ENCODE measurements at places on chromosomes 4 and X.

DNA sequence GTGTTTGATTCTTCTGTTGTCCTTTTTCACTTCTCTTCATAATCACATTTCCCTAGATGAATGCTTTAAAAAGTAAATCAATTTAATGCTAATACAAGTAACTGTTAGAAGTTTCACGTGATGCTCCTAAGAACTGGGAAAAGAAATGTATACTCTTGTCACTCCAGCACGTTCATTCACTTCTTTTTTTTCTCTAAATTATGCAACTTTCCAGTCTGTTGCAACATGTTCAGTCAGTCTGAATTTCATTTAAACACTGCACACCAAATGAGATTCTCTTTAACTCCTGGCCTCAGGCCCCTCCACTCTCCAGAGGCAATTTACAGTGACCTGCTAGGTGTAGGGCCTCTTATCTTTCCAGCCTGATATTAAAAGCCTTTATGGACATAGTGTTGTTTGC lies 321.9 kb downstream of the HS3ST1 start:
- no peak for DNase-seq

GRCh38 chrX:74179071-74179470 lies 124.9 kb upstream of the ZCCHC13 start:
- no peak for DNase-seq

- no peak for DNase-seq
Observed at GRCh38 chrX:150200820-150201287, 162.3 kb upstream of the MAMLD1 start.

DNA sequence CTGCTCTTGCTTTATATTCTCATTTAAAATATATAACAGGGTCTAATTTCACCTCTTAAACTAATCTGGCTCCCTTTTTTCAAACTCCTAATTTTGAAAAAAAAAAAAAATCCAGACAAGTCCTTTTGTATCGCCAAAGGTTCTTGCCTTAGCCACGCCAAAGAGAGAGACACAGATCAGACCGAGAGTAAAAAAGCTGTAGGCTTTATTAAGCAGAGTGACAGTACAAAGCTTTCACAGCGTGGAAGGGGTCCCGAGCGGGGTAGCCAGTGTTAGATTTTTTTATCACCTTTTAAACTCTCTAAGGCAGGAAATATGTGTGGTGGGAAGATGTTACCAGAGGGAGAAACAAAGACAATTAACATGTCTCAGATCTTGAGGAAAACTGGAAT lies 54.1 kb downstream of the PAGE2 start:
- no peak for DNase-seq

DNA sequence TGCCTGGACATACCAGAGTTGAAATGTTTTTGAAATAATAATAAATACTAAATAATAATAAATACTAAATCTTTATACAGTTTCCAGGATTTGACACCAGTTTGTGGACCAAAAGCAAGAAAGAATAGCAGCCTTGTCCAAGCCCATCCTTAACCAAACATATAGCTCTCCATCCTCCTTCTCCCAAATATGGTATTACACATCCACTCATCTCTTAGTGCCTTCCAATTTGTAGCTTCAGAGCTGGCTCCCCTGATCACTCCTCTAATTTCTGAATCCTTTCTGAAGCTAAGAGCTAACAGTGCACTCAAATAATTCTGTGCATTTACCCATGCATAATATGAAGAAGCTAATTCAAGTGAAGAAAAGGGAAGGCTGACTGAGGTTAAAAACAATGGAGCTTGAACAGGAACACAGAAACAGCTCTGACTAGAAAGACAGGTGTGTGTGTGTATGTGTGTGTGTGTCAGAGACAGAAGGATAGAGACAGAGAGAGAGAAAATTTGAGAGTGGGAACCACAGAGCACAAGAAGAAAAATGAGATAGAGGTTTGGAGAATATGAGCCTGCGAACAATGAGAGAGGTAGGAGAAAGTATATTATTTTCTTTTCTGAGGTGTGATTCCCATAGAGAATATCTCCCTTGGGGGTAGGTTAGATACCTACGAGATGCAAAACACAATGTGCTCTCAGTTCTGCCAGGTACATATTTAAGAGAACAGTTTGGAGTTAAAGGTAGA lies 123.5 kb downstream of the CAMK2D start:
- no peak for DNase-seq

DNA sequence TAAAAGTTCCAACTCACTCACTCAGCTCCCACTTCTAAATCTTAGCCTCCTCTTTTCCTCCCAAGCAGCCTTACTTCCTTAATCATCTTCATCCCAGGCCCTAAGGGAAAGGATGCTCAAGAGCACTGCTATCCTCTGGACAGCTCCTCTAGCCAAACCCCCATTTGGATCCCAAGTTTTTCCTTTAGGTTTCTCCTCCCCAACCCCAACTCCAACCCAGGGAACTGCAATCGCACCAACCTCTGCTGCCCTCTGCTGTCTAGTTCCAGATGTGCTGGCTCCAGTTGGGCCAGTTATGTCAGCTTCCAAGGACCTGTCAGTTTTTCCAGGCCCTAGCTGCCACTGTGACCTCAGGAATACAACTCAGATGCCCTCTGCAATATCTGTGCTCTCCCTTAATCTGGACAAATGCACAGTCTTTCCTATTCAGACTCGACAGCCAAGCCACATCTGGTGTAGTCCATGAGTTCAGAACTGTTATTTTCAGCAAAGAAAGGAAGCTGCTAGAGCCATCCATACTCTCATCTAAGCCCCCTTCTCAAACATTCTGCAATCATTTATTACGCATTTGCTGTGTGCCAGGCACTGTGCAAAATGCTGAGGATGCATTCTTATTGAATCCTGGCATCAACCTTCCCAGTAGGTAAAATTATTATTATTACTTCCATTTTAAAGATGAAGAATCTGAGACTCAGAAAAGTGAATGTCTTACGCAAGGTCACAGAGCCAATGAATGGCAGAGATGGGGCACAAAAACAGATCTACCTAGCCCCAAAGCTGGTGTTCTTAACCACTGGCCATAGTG lies 12.3 kb upstream of the XPNPEP2 start:
- peak; percentile 44 for DNase-seq

GRCh38 chr4:108840426-108840975 lies 77.6 kb upstream of the ETNPPL start:
- no peak for DNase-seq

DNA sequence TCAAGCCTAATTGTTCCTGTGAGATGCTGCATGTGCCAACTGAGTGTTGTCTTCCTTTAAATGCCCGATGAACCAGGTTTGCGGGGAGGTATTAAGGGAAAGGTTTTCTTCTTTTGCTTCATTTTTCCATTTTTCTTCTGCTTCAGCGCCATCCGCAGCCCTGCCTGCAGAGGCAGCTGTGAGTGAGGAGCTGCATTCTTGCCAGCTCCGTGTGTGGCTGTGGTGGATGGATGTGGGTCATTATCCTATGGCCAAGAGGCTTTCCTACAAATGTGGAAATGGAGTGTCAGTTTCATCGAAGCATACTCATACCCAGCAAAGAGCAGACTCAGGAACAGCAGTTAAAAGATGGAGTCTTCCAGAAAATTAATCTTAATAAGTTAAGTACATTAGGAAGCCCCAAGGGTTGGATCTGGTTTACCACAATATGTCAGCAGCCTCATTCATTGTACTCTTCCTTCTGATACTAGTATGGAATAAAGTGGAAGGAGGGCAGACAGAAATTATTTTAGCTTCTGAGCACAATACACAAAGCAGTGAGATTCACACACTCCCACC lies 37.6 kb downstream of the TNIP3 start:
- DNase-seq = no peak

GRCh38 chr4:30721185-30722091 lies 1.3 kb downstream of the PCDH7 start:
- DNase-seq = no peak

DNA sequence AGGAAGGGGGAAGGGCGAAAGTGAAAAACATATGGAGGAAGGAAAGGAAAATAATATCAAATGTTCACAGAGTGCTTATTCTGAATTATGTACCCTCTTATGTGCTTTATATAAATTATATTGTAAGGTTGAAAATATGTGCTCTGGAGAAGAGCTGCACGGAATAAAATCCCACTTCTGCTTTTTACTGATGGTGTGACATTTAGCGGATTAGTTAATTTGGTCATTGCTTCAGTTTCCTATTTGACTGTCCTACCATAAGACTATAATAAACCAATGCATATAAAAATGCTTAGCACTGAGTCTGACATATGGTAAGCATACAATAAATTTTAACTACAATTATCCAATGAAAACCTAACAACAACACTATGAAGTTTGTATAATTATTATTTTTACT lies 86.2 kb downstream of the NPFFR2 start:
- no peak for DNase-seq
